ENCODE measurements at places on chromosomes 6 and 20.

- DNase-seq = no peak
Observed at GRCh38 chr6:146113084-146113623, 84.3 kb downstream of the GRM1 start.

DNA sequence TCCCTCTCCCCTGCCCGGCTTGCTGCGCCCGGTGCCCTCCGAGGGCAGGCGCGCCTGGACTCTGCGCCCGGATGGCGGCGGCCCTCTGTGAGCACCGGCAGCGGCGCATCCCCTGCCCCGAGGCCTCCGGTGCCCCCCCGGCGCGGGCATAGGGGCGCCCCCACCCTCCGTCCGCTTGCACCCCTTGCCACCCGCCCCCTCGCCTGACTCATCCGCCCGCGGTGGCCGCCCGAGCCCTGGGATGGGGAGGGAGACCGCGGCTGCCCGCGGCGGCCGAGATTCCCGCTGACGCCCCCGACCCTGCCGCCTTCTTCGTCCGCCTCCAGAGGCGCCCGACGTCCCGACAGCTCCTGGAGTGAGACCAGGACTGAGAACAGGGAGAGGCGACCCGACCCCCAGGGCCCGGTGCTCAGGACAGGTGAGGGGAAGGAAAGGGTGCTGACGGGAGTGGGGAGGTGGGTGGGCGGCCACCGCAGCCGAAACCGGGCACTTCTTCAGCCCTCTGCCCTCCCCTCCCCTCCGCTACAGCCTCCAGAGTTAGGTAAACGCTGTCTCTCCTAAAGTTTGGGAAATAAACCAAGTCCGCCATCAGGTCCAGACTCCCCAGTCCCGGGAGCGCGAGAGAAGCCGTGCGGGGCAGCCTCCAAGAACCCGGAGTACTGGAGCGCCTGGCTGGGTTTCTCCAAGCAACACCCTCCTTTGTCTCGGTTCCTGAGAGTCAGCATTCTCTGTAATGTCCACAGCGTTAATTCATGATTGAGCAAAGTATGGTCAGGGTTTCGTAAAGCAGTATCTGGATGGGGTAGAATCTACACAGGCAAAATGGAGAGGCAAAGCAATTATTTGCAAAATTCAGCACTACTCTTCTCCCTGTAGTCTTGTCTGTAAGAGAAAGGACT lies 539 bp downstream of the TMEM200A start:
- DNase-seq = peak; percentile 75

DNA sequence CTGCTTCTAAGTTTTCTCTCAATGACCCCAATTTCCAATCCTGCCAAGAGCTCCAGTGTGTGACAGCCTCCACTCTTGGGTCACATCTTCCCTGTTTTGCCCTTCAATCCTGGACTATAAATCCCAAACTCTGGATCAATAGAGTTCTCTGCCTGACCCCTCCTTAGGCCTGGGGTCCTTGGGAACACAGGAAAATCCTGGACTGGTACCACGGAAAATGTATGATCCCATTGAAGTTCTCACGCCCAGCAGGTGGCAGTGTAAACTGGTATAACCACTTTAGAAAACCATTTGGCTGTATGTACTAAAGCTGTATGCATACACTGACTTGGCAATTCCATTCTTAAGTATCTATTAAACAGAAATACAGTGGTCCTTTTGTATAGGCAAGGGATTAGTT lies 98.0 kb downstream of the SNAP25 start:
- no peak for DNase-seq

GRCh38 chr6:140178935-140179334 lies 804.5 kb upstream of the CITED2 start:
- peak; percentile 85 for DNase-seq

GRCh38 chr6:141561154-141561553 lies 571.6 kb upstream of the GJE1 start:
- DNase-seq = no peak

GRCh38 chr20:63782051-63782471 lies 42.5 kb downstream of the SLC2A4RG start:
- DNase-seq = no peak

DNA sequence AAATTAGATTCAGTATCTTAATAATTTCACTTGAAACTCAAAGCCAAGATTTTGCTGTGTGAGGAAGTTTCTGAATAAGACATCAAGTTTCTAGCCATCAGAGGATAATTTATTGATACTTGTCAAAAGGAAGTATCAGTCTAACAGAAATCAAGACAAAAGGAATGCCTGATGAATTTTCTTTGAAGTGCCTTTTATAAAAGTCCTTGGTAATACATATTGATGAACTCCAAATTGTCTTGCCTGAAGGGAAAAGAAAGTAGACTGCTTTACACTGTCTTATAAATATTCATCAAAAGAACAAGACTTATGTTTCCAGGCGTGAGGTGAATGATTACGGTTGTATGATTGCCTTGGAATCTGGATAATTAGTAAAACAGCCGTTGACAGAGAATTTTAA lies 986.0 kb upstream of the MAP3K7 start:
- DNase-seq = no peak

DNA sequence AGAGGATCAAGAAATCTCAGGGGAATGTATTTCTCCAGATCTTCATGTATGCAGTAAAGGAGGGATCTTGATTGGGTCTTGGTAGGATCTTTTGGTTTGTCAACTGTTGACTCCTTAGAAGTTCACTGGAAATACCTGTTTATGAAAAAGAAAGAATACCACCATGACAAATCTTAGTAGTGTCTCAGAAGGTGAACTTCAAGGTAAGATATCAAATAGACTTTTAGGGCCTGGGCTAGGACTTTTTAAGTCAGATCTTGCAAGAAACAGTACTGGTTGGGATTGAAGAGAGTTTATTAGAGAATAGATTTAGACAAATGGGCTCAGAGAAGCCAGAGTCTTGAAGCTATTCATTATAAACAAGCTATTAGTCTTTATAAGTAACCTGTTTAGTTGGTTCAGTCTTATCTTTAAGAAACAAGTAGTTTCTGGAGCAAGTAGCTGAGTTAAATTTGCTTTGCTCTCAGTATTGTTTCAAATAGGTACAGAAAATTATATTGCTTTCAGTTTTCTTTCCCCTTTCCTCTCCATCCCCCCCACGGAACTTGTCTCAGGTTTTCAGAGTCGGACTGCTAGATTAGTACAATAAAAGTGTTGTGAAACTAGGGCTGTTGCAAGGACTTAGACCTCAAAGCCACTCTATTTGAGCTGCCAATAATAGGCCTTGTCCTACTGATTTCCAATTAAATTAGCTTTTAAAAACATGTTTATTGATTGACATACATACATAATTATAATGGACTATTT lies 529.1 kb upstream of the CITED2 start:
- DNase-seq = no peak

DNA sequence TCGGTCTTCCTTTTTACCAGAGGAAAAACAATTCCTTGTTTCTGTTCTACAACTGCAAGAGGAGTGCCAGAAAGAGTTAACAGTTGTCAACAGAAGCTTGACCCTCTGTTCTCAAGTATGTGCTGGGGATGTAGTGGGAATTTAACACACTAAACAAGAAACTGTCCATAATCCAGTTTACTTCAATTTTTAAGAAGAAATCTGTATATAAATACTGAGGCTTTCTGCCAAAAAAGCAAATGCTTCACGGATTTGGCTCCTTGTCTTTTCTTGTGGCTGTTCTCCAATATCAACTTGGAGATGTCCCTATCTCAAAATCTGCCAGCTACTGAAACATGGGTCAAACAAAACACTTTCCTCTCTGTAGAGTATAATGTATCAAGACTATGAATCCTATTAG lies 26.8 kb downstream of the REV3L start:
- no peak for DNase-seq
